Mesothelial cell of epicardium (in vitro differentiated cells): ENCODE measurements at places on chromosomes 1 and 21.
A peak's percentile ranks its signal among the peaks of the same experiment; 100 is the strongest.

GRCh38 chr1:39003794-39004193, 12.7 kb downstream of the AKIRIN1 start:
- DNase-seq: no peak

GRCh38 chr1:34779526-34779925, 1.5 kb upstream of the GJB3 start:
- no peak for DNase-seq

GRCh38 chr1:121517586-121518230, 332.9 kb downstream of the SRGAP2C start:
- no peak for DNase-seq

DNA sequence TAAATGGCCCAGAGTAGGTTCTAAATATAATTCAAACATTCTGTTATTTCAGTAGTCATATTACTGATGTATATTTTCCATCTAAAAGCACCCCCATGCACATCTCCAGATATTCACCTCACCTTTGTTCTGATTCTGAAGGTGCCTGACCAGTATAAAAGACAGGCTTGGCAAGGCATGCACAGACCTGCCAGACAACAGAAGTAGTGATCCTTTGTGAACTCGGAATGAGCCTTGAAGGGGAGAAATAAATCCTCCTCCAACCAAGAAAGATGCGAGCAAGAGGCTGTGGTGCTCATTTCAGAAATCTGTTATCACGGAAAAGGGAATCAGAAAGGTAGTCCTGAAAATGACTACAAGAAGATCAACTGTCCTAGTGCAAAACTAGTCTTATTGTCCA, 287.3 kb downstream of the VAV3 start:
- DNase-seq: no peak

DNA sequence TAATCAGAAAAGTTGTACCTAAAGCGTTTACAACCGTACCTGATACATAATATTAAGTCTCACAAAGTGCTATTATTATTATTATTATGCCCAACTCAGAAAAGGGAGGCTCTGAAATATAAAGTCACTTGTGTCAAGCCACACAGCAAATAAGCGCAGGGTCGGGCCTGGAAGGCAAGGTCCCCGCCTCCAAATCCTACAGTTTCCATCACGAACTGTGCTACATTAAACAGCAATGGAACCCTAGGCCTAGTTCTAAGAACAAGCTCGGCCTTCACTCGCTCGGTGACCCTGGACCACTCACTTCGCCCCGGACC, 549 bp downstream of the PARS2 start:
- no peak for DNase-seq

GRCh38 chr1:9196129-9197040, 38.2 kb upstream of the H6PD start:
- peak; percentile 71 for DNase-seq

GRCh38 chr1:67685558-67686266, 711 bp downstream of the GADD45A start:
- peak; percentile 52 for DNase-seq

- no peak for DNase-seq
These were observed 326.1 kb downstream of the NCAM2 start for GRCh38 chr21:21324297-21324696.
